ENCODE measurements at places on chromosomes 11 and 22.

DNA sequence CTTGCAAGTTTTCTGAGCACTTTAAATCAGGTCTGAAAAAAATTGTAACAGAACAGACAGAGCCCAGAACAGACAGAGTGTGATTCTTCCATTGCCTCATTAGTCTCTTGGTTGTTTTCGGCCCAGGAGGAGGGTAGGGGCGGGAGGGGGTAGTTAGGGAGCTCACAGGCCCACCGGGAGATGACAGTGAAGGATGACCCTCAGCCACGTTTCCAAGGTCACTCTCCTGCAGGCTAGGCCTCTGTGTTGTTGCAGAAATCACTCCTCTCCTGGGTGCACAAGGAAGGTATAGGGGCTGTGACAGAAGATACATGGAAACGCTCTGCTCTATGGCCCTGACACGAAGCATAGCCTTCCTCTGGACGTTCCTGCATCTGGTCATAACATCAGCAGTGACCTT is 69.3 kb downstream of the ABTB2 start:
- no peak for DNase-seq

DNA sequence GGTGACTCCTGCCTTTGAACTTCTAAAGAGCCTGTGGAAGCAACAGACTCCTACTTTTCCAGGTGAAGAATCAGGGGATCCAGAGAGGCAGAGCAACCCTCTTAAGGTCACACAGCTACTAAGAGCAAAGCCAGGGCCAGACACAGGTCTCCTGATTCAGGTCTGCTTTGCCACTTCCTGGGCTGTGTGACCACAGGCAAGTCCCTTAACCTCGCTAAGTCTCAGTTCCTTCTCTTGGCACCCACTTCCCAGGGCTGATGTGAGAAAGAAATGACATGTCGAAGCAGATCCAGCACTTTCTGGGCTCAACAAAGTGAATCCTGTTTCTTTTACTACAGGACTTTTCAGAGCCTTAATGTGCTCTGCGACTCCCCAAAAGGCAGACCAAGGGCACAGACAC is 30.2 kb downstream of the UQCR10 start:
- DNase-seq: no peak

DNA sequence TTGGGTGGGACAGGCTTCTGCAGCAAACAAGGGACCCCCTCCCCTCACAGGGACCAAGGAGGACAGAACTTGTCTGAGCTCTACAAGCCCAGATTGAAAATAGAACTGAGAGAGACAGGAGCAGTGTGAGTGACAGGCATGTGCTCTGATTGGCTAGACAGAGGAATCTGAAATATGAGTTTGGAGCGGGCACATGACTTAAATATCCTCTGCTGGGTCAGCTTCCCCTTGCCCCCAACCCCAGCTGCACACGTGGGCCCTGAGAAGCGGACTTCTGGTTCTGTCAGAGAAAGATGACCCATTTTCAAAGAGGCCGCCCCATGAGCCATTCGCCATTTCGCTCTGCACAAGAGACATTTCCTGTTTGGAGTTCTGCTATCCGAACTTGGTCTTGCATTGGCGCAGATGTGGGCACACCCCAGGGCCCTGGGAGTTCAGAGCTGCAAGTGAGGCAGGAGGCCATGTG is 5.3 kb downstream of the TUBA8 start:
- DNase-seq: no peak

DNA sequence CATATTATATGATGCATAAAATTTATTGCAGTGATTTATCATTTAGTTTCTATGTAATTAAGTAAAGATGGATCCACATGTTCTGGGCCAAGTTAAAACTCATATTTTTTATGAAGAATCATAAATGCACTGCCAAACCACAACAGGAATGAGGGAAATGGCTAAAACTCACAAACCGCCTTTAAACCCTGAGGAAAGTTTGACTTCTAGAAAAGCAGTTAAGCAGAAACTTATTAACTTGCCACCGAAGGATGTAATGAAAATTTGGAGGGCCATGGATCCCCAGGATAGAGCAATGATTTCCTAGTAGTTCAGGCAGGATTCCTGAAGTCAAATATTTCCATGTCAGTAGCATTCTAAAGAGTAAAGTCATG is 218.3 kb upstream of the CTSC start:
- no peak for DNase-seq
